Activated CD4-positive, alpha-beta T cell treated with anti-CD3 and anti-CD28 coated beads, Interleukin-2, amount 50 U/mL, for 24 hours (primary cell): ENCODE measurements at places on chromosomes 1 and 21.

GRCh38 chr1:160460683-160461287, 60.4 kb downstream of the VANGL2 start:
- peak; percentile 44 for DNase-seq

GRCh38 chr1:85846706-85847105, 138.5 kb upstream of the ZNHIT6 start:
- DNase-seq = no peak

DNA sequence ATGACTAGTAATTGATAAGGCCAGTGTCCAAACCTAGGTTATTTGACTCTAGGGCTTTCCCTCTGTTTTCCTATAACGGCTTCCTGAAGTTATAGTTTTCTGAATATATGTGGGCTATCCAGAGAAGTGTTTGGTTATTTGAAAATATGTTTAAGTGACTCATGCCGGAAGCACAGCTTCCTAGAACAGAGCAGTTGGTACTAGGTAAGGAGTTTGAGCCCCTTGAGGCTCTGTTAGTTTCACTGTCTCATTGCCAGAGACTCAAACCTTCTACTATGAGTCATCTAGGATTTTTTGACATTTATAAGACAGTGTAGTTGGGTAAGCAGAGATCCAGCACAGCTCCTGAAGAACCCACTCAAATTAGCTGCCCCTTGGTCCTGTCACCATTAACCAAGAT, 27.1 kb upstream of the LEPR start:
- DNase-seq = no peak

DNA sequence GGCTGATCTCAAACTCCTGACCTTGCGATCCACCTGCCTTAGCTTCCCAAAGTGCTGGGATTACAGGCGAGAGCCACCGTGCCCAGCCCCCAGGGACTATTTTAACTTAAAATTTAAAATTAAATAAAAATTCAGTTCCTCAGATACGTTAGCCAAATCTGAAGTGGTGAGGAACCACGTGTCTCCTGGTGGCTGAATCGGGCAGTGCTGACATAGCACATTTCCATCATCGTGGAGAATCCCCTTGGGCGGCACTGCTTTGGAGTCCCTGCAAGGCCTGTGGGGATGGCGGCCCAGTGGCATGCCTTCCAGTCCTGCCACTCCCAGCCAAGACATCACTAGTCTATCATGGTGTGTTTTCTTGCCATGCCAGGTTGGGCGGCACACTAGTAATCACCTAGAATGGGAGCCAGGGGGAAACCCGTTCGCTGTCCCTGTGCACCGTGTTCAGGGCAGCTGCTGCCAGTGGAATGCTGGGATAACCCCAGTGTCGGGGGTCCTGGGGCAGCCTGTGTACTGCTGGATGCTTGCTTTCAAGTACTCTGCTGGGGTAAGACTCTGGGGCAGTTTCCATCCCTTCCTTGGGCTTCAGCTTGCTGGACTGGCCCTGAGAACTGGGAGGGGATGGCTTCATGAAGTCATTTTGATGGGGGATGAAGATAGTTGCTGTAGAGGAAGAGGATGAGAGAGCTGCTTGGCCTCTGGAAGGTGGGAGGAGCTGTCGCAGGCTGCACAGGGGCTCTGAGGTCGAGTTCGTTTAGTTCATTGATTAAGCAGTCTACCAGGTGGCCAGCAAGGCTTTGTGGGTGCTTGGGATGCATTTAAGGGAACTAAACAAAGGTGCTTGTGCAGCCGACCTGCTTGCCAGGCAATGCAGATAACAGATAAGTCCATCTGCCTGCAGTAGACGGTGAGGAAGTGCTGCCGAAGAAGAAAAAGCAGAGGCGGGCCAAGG, 4.6 kb downstream of the ZBTB48 start:
- DNase-seq = no peak
